ENCODE measurements at places on chromosomes 6 and 20.

- DNase-seq: no peak
Measured at GRCh38 chr20:25439328-25439727, 31.9 kb downstream of the GINS1 start.

- DNase-seq: no peak
Measured at GRCh38 chr6:135173242-135173988, 7.7 kb upstream of the MYB start.

GRCh38 chr6:34339432-34339831 is 53.0 kb downstream of the NUDT3 start:
- no peak for DNase-seq

GRCh38 chr6:14897831-14898230 is 348.0 kb upstream of the JARID2 start:
- no peak for DNase-seq

Data from T1000 (cell line).